ENCODE measurements at places on chromosomes 2 and 18. TPM values are rescaled to one million over a fixed set of nuclear protein-coding genes. Genes with fewer than 3 reads are reported as not detected.

The DPP4 gene
- total RNA-seq: 55.9 TPM

The SDC1 gene
- total RNA-seq: 164 TPM

The PIGN gene
- total RNA-seq: 36.1 TPM

The SPTBN1 gene
- 214 TPM for total RNA-seq

DNA sequence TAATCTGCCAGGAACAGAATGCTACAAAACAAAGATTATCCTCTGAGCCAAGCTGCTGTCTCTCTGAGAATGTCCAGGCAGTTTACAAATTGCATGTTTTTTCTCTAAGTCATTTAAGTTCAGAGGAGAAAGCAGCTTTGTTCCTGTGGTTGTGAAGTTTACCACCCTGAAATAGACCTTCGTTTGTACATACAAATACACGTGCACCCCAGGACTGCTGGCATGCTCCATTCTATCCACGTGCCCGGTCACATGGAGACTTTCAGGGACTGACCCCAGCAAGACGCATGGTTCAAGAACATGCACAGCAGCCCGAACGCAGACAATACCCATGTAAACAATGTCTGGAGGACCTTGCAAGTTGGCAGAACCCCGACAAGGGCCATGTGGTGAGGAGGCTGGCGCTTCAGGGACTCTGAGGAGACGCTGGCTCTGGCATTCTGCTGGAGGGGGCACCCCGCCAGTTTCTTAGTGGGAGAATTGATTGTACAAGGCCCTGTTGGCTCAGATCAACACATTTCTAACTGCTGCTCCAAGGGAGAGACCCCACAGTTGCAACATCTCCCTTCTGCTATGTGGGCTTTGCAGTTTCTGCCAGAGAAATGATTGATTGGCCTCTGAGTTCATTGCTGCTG is 33.3 kb downstream of the FAM178B start:
- no peak for DNase-seq

DNA sequence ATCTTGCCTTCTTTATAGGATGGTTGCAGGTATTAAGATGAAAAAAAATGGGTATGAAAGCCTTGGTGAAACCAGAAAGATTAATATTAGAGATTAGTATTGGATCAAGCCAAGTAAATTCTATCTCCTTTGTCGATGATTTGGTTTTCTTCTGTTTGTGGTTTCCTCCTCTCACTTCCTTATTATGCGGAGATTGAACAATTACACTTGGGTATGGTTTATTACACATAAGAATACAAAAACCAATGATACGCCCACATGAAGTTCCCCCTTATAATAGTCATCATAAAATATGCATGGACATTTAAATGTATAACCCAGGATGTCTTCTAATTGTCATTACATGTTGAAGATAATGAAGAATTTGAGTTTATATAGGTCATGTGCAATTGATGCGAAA is 4.9 kb downstream of the LTBP1 start:
- no peak for DNase-seq

DNA sequence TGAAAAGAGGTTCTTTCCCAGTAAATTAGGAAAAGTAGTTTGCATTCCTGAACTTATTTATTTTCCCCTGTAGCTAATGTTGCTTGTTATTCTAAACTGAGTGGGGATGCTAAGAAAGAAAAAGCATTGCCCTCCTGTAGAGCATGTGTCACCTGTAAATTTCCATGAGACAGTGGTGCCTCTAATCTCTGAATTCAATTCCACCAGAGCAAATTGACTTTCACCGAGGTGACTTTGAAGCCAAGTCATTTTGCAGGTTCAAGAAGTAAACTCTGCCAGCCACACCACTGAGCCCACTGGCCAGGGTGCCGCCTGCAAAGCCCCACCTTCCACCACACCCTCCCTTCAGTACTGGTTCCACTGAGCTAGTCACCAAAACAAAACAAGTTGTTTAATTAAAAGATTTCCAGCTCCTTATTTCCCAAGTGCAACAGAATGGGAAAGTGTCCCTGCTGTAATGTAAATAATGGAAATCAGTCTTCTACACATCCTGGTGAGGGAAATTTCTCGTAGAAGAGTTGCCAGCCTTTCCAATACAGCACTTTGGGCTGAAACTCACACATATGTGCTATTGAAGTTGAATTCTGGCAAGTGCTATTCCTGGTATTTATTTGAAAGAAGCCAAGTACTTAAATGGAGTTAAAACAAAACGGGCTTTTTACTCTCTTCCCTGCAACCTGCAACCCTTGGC is 254.8 kb downstream of the RNF152 start:
- DNase-seq: no peak

- no peak for DNase-seq
These were observed 728.8 kb downstream of the CNTNAP5 start for GRCh38 chr2:124753842-124754241.

GRCh38 chr2:108034843-108035242 is 48.5 kb downstream of the SLC5A7 start:
- no peak for DNase-seq

DNA sequence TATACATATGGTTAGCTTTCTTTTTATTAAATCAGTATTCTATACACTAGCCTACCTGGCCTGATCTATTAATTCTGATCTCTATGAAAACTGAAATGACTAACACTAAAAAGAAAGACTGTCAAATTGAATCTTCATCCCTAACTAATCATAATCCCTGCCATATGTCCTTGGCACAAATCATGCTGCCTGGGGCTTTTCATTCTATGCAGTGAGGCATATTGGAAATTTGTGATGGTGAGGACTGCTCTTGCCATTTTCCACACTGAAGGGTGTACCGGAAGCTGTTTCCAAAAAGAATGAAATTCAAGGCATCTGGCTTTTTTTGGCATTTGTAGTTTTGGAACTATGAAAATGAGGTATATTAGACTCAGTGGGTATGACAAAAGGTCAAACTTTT is 39.7 kb downstream of the RAPGEF4 start:
- DNase-seq: no peak

DNA sequence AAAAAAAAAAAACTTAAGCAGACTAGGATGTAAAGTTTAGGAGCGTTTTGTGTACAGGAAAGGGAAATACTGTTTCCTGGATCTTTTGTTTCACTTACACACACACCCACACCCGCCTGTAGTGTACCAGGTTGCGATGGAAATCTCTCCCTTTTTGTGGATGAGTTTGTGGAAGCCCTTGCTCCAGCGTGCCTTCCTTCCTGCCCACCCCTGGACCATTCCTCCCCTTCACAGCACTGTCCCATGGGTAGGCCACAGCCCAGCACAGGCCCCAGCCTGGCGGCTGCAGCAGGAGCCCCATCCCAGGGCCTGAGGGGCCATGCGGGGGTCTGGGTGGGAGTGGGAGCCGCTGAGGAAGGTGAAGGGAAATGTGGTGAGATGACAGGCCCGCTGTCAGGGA is 15.1 kb downstream of the MALL start:
- no peak for DNase-seq

GRCh38 chr2:129293326-129293725 is 686.1 kb upstream of the RAB6C start:
- no peak for DNase-seq

DNA sequence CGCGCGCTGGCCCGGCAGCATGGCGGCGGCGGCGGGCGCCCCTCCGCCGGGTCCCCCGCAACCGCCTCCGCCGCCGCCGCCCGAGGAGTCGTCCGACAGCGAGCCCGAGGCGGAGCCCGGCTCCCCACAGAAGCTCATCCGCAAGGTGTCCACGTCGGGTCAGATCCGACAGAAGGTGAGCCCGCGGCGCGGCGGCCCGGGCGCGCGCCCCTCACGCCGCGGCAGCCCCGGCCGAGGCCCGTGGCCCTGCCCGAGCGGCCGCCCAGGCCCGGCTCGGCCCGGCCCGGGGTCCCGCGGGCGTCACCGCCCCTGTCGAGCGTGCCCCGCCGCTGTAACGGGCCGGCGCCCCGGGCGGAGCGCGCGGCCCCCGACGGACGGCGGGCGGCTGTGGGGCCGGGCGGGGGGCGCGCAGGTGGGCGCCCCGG is 218 bp downstream of the DGKD start:
- no peak for DNase-seq

DNA sequence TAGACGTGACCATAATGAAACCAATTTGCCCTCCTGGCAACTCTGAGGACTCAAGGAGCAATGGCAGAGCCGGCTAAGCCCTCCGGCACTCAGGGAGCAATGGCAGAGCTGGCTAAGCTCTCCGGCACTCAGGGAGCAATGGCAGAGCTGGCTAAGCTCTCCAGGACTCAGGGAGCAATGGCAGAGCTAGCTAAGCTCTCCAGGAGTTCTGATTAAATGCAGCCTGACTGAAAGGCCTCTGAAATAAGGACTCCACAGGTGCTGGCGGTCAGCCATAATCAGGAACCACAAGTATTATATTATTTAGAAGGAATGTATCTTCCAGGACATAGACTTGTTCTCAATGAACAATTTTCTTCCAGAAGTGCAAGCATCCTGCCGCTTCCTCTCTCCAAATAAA is 65.2 kb downstream of the C2orf76 start:
- DNase-seq: no peak

GRCh38 chr2:216142540-216142939 is 33.4 kb downstream of the XRCC5 start:
- no peak for DNase-seq

DNA sequence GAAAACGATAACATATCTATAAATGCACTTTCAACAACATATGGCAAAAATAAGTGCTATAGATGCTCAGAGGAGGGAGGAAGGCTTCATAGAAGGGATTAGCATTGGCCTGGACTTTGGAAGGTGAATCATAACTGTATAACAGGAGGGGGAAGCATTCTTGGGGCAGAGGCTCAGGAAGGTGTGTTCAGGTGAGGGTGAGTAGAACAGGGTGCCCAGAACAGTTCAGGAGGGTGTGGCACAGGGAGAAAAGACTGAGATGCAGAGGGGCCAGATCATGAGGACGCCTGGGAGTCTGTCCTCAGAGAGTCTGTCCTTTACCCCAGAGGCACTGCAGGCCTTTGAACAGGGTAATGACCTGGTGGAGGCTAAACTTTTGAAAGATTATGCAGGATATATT is 29.3 kb upstream of the MEP1B start:
- DNase-seq: no peak

- no peak for DNase-seq
These were observed 158.1 kb downstream of the DNAH7 start for GRCh38 chr2:195910570-195910969.

DNA sequence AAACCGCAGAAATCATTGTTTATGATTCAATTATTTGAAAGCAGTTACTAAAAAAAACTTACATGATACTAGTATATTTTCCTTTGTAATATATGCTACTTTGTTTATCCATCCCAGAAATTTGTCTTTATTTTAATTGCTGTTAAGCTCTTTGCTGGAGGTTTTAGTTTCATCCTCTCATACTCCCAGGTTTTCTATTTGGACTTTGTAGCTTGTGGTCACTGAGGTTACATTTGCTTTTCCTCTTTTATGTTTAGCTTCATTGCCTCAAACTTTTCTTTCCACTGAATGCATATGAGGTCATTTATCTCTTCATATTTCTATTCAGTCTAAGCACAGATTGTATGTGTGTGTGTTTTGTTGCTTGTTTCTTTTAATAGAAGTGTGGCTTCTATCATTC is 89.9 kb downstream of the ERBB4 start:
- no peak for DNase-seq

DNA sequence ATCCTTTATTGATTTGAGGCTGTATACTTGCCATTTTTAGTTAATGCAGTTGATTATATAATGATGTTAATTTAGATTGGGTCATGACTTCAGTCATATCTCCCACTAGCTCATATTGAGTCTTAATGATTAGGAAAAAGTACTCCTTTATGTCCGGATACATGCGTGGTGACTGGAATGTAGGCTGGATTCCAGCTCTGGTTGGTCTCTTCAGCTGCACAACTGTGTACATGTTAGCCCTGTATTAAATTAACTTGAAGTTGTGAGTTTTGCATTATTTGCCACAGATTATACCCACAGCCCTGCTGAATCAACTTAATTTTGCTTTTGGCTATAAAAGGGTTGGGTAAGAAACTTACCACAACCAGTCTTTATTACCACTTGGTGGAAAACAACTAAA is 22.5 kb downstream of the MOB4 start:
- DNase-seq: no peak

- no peak for DNase-seq
These were observed 1.3 kb upstream of the ACKR3 start for GRCh38 chr2:236568068-236568921.

Data from type B pancreatic cell (in vitro differentiated cells).